ENCODE measurements at places on chromosomes 7 and 10.

GRCh38 chr7:37230221-37230620 is 218.4 kb downstream of the ELMO1 start:
- DNase-seq, result no peak

GRCh38 chr10:24168258-24169170 is 40.4 kb upstream of the KIAA1217 start:
- DNase-seq, result peak; percentile 19

GRCh38 chr7:145845345-145845744 is 271.3 kb upstream of the CNTNAP2 start:
- no peak for DNase-seq

DNA sequence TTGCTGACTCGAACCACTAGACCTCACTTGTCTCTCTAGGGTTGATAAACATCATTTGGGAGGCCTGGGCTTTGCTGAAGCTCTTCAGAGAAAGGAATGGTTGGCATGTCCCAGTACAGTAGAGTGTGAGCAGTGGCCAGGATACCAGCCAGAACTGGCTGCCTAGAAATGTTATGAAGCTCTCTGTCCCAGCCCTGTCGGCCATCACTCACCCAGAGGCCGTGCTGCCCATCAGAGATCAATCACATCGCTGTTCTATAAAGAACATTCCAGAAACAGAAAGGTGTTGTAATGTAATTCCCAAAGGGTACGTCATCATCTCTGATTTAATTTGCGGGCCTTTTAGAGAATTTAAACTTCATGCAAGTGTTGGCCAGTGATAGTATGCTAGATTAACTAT is 111.5 kb downstream of the PRPF18 start:
- no peak for DNase-seq

DNA sequence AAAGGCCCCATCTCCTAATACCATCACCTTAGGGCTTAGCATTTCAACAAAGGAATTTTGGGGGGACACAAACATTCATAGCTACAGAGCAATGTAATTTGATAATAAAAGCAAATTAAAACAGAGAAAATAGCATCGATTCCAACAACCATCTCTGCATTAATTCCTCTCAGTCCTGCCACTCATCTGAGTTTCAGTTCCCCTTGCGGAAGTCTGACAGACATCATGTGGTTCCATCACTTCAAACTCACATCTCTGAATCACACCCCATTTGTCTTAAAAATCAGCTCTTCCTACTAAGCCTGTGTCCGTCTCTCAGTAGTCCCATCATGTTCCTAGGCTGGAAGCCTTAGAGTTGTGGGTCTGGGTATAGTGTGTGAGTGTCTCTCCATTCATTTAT is 3.6 kb downstream of the ADCK2 start:
- DNase-seq, result no peak

DNA sequence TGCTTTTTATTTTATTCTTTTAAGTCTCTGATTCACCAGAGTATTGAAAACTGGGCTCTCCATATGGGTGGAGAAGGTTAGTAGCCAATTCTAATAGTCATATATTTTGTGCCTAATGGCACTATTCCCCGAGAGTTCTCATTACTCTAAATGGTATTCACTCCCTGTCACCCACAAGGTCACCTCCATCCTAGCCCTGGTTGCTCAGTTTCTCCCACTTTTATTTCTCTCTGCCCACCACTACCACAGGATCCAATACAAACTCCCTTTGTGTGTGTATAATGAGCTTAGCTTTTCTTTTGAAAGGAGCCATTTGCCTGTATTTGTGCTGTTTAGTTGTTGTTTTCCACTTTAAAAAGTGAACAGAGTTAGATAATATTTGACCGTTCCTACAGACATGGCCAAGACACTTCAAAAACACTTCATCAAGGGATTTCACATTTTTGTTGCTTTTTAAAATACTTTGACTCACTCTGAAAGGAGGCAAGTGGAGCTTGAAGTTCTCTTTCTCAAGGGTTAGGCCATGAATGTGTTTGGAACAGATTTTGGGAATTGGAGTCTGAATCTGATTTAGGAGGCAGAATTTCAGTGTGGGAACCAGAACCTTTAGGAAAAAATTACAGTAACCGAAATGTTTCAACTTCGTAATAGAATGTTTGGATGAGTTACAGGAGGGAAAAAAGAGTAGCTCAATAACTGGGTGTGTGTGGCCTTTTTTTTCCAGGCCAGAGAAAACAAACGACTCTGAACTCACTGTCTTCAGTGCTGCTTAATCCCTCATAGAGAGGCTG is 321.3 kb downstream of the BICC1 start:
- DNase-seq, result peak; percentile 57

DNA sequence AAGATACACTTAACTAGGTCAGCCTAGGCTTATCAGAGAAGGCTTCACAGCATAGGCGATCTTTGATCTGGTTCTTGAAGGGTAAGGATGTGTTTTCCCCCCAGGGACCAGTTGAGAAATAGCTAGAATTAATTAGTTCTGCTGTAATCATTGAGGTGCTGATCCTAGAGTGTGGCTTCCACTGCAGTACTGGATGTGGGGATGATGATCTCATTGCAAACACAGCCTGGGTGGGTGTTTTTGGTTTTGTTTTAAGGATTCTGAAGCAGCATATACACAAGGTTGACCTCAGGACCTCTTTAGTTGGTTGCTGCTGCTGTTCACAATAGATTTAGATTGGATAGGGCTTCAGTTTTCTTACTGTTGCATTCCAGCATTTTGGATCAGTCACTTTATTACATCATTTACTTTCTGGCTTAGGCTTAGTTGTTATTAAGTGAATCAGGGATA is 159.7 kb downstream of the AUTS2 start:
- peak; percentile 43 for DNase-seq

- DNase-seq, result no peak
Measured at GRCh38 chr10:127576051-127576450, 26.9 kb downstream of the NPS start.

Data from stomach (tissue), 19 donors.